ENCODE measurements at places on chromosomes 7 and 10.

DNA sequence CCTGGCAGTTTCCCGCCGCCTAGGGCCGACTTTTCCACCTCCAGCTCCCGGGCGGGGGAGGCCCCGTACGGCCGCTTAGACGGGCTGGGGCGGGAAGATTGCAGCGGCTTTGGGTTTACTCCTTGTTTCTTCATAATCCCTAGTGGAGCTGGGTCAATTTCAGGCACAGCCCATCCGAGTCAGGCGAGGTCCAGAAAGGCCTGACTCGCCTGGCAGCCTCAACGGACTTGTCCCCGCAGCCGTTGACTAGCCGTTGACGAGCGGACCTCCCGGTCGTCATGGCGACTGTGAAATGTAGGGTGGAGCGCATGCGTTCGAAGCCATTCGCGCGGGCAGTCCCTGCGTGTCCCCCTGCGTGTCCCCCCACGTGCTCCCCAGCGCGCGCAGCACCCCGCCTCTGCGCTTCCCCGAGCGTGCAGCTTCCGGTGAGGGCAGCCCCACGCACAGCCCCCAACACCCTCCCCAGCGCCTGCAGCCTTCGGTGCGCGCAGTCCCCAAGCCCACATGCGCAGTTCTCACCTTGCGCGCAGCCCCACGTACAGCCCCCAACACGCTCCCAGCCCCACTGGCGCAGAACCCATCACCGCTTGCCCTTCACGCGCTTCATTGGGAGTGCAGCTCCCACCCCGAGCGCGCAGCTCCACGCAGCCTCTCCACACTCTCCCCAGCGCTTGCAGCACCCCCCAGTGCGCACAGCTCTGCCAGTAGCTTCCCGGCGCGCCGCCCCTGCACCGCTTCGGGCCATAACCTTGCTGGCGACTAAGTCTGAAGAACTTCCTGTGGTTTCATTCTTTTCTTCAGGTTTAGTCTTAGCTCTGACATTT lies 67.8 kb downstream of the TBX20 start:
- DNase-seq, result no peak

DNA sequence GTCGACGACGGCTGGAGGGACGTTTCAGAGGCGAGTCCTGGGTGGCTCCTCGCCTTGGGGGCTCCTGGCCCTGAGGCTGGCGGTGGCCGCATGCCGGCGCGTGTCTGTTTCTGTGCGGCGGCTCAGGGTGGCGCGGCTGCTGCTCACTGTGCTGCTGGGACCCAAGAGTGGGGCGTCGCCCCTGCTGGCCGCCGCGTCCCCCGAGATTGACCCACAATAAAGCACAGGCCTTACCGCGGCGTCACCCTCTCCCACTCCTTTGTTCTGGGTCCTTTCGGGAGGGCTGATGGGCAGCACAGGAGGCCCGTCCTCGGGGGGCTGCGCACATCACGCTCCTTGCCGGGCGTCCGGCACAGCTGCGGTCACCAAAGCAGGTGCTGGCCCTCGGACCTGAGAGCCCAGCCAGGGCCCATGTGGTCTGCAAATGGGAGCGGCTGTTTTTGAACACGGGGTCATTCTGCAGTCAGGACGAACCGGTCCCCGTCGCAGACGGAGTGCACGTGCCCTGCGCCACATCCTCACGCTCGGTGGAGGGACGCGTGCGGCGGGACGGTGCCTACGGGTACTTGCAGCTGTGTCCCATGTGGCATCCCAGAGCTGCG lies 19.2 kb downstream of the GET4 start:
- no peak for DNase-seq

- no peak for DNase-seq
Measured at GRCh38 chr10:97365761-97366351, 31.3 kb upstream of the FRAT2 start.

DNA sequence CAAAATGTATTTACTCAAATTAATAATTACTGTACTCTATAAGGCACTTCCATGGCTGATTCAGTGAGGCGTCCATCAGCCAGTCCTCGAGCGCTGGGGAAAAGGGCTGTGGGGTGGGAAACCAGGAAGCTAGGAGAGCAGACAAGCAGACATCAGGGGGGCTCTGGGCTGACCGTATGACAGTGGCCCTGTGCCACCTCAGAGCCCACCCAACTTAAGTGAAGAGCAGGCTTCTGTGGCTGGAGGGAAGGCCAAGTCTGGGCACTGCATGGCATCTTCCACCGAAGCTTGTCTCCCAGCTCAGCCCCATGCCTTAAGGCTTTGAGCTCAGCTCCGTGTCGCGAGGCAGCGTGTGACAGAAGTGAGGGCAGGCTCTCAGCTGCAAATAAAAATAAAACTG lies 464.5 kb upstream of the ZMIZ1 start:
- no peak for DNase-seq

DNA sequence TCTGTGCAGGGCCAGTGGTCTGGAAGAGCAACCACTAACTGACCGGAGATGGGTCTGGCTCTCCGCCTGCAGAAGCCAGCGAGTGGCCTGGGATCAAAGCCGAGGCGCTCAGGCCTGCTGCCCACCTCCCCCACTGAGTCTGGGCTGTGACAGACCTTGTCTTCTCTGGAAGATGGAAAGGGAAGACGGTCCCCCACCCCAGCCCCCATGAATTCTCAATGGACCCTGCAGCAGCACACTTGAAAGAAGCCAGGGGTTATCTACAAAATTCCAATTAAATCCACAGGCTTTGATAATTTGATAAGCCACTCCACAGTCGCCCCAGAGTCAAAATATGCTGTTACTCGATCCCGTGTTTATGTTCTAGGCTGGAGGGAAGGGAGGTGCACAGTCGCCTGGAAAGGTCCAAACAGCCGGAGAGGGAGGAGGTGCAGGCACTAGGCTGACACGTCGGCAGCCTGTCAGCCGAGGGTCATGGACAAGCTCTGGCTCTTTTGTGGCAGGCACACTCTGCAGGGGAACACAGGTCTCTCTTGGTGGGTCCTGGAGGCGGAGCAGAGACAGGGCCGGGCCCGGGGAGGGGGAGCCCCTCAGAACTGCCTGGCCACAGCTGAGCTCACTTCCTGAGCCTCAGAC lies 134.9 kb downstream of the SH3PXD2A start:
- DNase-seq, result no peak

- DNase-seq, result peak; percentile 51
Measured at GRCh38 chr10:67520924-67521520, 175.0 kb downstream of the CTNNA3 start.

- no peak for DNase-seq
Measured at GRCh38 chr10:62031507-62031906, 130.0 kb downstream of the ARID5B start.

DNA sequence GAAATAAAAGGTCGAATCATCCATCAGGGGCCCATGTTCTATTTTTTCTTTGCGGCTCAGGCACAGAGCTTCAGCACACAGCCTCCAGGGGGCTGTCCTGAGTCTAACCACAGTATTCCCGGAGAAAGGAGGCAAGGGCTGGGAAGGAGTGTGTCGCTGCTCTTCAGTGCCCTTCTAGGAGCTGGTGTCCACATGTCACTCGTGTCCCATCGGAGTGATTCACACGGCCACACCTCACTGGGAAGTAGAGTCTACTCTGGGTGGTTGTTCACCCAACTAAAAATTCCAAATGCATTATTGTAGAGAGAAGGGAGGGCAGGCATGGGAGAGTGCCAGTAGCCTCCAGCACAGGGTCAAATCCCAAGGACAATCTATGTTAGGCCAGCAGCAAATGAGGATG lies 114.8 kb upstream of the LANCL2 start:
- no peak for DNase-seq

DNA sequence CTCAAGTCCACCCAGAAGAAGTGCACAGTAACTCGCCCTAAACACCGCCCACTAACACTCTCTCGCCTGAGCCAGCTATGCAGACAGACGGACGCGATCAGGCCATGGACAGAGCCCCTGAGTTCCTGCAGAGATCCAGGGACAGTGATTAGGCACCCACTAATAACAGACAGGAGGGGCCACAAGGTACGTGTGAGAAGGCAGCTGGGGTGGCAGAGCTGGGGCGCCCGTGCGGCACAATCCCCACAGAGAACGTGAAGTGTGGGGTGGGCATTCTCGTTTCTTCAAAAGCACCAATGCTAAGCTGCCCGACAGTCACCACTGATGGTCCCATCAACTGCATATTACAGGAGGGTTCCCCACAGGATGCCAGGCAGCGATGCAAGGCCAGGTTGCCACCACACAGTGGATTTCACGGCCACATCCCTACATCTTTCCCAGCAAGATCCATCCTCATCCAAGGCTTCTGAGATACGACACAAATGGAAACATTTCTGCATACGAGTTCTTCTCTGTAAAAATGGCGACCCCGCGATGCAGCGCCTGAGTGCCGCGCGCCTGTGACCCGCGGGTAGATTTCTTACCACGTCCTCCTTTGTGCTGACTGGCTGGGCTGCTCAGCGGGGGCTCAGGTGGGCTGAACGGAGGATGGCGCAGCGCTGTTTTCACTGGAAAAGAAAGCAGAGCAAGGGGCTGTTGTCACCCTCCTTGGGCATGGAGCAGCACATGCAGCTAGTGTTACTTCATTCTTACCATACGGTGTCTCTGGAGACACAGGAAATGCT lies 237.5 kb downstream of the TNS3 start:
- DNase-seq, result no peak

- DNase-seq, result no peak
Measured at GRCh38 chr10:51638211-51638610, 61.2 kb downstream of the CSTF2T start.

DNA sequence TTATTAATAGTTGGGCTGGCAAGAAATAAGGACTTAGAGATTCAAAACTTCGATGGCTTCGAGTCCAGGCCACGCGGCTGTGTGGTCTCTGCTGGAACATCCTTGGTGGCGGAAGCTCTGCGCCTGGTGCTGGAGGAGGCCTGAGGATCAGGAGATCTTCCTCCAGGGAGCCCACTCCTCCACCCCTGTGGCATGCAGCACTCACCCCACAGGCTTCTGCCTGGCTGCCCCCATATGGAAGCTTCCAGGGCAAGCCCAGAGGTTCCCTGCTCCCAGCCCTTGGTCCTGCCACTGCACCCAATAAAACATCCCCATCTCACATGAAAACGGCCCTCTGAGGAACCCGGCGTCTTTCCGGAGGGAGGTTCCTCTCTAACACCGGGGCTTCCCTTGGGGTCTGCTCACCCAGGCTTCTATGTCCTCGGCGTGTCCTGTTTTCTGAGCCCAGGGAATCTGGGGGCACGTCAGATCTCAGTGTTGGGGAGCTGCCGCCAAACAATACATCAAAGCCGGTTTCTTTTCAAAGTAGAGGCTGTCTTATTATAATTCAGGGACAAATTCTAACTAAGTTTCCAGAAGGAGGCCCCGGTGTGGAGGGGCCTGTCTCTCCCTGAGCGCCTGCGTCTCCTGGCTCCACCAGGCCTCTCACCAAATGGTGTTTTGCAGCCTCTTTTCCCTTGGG lies 32.4 kb downstream of the CALML3 start:
- DNase-seq, result no peak

DNA sequence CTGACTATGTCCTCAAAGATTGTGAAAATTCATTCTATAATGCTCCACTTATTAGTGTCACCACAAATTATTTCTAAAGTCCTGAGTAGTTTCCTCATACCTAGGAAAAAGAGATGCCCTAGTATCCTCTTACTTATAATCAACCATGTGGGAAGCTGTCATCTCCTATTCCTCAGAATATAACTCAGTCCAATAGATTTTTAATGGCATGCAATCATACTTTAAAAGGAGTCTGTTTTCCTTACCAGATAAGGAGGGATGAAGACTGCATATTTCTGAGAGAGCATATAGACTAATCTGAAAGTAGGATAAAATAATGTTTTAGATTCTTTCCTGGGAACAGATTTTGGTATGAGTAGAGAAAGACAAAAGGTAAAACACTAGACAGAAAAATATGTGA lies 727.7 kb upstream of the GRM3 start:
- DNase-seq, result no peak

DNA sequence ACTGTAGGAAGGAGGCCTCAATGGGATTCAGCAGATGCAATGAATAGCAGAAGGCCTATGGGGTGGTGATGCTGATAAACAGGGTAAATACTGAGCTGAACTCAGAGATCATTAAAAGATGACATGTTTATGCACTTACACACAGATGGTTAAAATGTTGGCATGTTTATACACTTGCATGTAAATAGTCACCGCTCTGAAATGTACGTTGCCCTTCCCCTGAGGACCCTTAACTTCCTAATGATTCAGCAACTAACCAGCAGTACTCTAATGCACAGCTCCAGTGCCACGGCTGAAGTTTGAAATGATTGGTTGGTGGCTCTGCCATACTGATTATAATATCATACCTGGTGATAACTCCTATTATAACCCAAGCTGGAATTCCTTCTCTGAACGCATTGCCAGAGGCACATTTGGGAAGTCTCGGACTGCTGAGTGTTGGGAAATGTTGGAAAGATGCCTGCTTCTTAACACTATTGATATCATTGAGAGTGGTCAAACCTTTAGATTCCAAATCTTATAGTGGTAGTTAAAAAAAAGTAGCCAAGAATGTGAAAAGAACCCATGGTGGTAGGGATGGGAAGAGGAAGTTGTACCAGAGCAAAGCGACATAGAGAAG lies 3.7 kb upstream of the CAV1 start:
- no peak for DNase-seq

GRCh38 chr10:74093530-74094164 lies 57.0 kb downstream of the AP3M1 start:
- DNase-seq, result no peak

DNA sequence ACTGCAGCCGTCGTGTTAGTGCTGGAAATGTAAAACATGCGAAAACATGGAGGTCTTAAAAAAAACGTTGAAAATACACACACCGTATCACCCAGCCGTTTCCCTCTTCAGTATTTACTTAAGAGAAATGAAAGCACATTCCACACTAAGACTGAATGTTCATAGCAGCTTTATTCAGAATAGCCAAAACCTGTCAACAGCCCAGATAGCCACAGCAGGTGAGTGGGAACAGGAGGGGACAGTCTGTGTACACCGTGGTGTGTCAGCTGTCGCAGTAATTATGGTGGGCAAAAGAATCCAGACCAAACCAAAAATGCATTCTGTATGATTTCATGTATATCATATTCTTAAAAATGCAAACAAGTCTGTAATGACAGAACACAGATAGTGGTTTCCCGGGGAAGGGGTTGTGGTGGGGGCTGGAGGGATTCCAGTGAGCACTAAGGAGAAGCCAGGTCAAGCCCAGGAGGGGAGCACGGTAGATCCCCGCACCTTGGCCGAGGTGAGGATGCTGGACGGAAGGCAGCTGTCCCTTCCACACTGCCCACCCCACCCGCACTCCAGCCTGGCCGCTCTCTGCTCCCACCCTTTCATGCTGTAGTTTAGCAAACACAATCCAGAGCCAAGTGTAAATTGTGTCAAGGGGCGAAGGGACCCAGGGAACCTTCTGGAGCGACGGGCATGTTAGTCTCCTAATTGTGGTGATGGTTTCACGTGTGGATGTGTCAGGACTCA lies 123.6 kb downstream of the NKX6-2 start:
- no peak for DNase-seq

DNA sequence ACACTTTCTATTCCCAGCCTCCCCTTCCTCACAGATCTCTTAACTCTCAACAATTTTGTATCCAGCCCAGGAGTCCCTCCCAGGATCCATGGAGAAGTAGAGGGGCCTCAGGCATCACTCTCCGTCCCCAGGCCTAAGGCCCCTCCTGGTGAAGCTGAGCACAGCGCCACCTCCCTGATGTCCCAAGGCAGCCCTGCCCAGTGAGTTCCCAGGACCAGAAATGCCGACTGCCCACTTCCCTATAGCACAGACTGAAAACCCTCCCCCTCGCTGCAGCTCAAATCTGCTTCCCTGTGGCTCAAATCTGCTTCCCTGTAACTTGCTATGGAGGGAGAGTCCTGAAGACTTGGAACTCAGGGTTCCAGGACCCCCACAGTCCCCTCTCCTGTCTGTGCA lies 35.6 kb downstream of the YKT6 start:
- no peak for DNase-seq
